Stimulated activated CD4-positive, alpha-beta T cell treated with anti-CD3 and anti-CD28 coated beads, Interleukin-2, amount 100 ng/mL, for 4 hours (primary cell): ENCODE measurements at places on chromosomes 5 and 9.

DNA sequence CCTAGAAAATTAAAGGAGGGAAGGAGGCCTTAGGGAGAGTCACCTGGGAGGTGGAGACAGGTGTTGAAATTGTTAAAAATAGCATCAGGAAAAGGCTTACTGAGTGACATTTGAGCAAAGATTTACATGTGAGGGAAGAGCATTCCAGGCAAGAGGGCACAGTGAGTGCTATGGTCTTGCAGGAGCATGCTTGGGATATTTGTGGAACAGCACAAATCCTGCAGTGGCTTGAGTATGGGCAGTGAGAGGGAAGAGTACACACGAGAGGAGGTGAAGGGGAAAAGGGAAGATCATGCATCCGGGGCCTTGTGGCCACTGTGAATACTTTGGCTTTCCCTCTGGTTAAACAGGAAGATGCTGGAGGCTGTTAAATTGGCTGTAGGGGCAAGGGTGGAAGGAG lies 36.6 kb downstream of the ACER2 start:
- DNase-seq = no peak

DNA sequence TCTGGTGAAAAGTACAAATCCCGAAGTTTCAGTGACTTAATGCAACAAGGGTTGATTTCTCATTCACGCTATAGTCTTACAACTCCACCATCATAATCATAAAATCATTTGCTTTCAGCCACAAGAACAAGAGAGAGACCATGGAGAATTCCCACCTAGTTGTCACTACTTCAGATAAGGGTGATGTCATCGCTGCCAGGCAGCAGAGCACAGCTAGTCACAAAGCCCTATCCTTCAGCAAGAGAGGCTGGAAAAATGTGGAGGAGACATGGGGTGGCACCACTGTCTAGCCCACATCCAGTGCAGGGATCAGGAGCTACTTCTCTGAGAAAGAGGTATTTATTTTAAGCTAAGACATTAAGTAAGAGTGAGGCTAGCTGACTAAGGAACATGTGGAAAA lies 356.1 kb downstream of the YTHDC2 start:
- DNase-seq = no peak

DNA sequence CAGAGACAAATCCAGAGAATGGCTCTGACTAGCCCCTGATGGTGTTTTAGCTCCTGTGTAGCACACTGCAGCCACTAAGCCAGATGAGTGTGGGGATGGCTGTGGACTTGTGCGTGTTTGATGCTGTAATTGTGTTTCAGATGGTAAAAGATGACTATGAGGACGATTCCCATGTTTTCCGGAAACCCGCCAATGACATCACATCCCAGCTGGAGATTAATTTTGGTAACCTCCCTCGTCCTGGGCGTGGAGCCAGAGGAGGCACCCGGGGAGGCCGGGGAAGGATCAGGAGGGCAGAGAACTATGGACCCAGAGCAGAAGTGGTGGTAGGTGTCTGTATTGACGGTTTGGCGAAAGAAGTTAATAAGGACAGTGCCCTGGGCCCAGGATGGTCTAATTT lies 38.0 kb downstream of the HABP4 start:
- no peak for DNase-seq

GRCh38 chr5:37668524-37669047 lies 171.3 kb downstream of the GDNF start:
- DNase-seq = no peak

DNA sequence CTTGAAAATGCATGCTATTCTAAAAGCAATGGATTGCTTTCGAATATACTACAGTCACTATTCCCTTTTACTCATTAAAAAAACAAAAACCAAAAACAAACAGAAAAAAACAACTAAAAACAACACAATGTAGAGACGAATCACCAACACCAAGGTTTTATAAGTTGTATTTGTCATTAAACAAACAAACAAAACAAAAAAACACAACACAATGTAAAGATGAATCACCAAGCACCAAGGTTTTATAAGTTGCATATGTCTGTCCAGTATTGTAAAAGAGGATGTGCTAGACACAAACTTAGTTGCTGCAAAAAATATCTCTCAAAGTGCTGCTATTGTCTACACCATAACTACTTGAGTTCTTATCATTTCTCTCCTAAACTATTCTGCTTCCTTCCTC lies 1269.2 kb downstream of the EFNA5 start:
- no peak for DNase-seq

GRCh38 chr5:136174021-136174659 lies 18.8 kb downstream of the SMIM32 start:
- DNase-seq = no peak

DNA sequence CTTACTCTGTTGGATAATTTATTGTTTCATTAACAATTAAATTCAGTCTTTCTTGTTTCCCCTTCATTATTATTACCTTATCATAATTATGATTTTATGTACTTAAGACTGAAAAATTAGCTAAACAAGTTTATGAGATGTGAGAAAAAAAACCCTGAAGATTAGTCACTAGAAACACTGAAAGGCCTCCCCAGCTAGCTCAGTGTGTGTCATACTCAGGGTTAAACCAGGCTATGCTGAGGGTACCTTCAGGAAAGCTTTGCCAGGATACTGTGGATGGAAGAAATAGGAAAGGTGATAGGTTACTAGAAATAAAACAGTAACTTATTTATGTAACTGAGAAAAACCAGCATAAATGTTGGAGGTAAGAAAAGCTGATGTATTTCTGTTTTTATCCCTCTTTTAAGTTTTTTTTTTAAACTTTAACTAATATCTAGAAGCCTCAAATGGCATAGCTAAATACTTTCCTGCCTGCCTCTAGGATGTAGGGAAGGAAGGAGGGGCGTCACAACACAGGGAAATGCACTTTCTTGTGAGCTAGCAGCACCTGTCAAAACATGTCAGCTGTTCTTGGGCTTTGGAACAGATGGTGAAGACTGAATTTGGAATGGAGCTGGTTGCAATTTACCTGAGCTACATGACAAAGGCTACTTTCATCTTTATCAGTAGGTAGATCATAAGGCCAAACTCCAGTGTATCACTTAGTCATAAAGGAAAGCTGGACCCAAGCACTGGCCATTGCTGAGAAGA lies 24.2 kb downstream of the NMRK1 start:
- no peak for DNase-seq

- no peak for DNase-seq
Observed at GRCh38 chr9:3263698-3264097, 262.1 kb downstream of the RFX3 start.

DNA sequence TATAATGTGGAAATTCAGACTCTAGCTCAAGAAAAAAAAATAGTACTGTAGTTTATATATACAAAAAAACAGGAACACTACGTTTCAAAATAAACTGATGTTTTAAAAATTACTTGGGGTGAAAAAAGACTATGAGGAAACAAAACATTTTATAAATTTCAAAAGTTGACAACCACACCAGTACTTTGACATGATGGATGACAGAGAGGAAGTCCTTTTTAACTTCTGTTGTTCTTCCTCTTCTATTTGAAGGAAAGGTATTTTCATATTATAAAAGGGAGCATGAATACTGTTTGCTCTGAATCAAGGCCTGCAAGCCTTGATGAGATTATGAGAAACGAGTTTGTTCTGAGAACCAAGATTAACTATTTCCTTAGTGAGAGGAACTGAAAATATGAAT lies 456.9 kb downstream of the TAF11L14 start:
- no peak for DNase-seq
